ENCODE measurements at places on chromosomes 7 and 10.
A peak's percentile ranks its signal among the peaks of the same experiment; 100 is the strongest.

- DNase-seq, result no peak
Measured at GRCh38 chr10:34967335-34967880, 122.7 kb downstream of the CUL2 start.

DNA sequence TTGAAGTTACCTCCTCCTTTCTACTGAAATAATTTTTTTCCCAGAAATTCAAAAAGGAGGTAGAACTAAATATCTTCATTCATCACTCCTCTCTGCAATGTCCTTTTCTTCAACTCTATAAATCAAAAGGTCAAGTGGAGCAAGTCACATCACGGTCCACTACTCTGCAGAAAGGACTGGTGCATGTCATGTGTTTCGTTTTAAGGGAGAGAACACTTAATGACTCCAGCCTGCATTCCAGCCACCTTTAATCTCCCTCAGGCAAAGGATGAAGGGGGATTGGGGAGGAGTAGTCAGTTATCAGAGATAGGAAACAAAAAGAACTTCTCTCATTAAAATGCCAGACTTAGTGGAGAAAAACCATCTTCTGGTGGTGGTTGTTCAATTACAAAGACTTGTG is 78.9 kb downstream of the ANK3 start:
- DNase-seq, result peak; percentile 46

GRCh38 chr7:47210281-47210854 is 371.5 kb downstream of the TNS3 start:
- DNase-seq, result no peak

DNA sequence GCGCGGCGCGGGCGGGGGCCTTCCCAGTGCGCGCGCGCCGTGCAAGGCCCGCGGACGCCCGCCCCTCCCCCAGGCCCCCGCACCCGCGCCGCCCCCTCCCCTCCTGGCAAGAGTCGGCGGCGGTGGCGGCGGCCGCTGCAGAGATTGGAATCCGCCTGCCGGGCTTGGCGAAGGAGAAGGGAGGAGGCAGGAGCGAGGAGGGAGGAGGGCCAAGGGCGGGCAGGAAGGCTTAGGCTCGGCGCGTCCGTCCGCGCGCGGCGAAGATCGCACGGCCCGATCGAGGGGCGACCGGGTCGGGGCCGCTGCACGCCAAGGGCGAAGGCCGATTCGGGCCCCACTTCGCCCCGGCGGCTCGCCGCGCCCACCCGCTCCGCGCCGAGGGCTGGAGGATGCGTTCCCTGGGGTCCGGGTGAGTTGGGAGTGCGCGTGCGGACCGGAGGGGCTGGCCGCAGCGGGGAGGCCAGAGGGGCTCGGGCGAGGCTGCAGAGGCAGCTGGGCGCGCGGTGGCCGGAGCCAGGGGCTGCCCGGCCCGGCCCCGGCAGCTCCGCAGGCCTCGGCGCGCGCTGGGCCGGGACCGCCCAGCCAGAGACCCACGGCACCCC is at the start of gene BMPR1A:
Gene BMPR1A (plus strand): TSS at position 109 of the 602 bp plus-strand sequence. CDS start 119,400 bp downstream, outside the sequence.
- DNase-seq, result peak; percentile 94

DNA sequence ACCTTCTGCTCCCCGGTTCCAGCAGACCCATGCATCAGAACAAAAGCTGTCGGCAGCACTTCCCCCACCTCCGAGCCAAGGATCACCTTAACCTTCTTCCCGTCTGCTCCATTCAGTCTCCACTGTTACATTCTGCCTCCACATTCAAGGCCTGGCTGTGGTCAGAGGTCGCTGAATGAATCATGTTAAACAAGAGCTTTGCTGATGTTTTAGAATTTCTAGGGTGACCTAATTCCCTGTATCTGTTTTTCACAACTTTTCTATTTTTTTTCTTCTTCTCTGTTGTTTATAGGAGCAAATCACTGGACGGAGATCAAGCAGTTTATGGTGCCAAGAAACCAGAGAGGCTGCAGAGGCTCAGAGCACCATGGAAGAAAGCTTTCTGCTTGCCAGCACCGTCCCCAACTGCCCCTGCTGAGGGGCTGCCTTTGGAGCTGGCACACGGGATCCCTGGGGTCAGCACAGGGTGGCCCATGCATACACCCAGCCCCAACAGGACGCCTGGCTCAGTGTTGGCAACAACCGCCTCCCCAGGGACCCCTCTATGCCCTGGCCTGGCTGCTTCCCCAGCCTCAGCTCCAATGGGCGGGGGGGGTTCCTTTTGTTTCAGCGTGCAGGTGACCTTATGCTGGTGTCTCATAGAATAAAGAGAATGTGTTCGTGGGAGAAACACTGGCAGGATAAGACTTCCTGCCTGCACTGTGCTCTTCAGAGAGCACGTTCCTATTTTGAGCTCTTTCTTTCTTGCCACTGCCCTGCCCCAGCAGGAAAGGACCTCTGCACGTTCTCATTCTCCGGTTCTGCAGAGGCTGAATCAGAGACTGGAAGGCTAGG is 182.7 kb upstream of the LYZL2 start:
- DNase-seq, result no peak

DNA sequence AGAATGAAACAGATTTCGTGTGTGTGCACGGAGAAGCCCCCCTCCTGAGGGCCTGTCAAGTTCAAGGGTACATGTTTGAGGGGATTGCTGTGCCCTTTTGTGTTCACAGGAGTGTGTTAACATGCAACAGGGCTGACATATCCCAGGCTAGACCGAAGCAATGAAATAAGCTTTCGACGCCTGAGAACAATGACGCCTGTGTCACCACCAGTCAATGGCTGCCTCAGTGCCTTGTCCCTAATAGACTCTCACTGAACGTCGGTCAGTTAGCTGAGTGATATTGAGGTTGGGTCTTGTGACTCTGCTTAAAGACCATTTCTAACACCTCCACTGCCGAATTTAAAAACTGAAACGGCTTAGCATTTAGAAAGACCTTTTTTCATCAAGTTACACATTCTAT is 175.2 kb upstream of the TCF7L2 start:
- no peak for DNase-seq

DNA sequence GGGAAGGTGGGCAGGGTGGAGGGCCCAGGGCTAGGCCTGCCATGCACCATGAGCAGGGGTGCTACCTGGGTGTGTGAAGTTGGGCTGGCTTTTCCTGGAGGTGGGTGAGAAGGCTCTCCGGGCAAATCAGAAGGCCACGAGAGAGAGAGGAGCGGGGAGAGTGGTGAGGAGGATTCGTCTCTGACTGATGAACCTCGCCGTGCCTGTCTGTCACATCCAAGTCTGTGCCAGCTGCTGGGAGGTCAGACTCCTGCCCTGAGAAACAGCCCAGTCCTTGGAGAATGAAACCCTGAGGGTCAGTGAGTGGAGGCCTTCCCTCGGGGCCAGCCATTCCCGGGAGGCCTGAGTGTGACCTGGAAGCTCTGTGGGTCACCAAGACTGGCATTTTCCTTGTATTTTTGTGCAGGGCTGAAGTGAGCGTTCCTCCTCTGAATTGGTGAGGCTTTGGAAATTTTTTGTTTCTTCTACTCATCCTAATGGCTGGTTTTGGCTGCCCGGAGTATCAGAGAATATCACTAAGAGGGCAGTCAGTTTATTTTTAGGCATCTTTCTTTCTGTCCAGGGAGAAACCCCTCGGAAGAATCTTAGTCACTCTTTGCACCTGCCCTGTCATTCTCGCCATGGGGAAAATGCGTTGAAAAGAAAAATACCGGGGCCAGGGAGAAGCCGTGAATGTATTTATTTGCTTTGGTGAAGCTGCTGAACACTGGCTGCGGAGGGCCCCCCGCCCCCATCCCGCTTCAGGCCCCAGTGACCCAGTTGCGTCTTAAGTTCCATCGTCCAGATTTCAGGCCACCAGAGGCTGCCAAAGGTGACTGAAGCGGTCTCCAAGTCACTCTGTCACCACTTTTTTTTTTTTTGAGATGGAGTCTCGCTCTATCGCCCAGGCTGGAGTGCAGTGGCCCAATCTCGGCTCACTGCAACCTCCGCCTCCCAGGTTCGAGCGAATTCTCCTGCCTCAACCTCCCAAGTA is 6.5 kb upstream of the AP5Z1 start:
- no peak for DNase-seq

DNA sequence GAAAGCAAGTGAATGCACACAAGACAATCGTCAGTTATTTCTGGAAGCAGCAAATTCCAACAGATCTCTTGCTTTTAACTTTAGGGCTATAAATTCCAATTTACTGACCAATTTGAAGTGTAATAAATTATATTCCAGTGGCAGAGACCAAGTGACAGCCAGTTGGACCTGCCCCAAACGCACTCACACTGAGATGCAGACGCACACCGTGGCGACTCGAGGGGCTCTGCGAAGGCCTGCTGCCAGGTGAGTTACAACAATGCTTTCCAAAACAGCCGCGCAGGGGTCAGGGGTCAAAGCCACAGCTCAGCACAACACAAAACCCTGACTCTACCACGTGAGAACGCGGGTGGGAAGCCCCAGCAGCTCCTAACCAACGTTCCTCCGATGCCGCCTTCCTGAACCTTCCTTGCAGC is 97.4 kb downstream of the ZRANB1 start:
- no peak for DNase-seq
